ENCODE measurements at places on chromosomes 6 and 20. TPM values are rescaled to one million over a fixed set of nuclear protein-coding genes. Genes with fewer than 3 reads are reported as not detected.

DNA sequence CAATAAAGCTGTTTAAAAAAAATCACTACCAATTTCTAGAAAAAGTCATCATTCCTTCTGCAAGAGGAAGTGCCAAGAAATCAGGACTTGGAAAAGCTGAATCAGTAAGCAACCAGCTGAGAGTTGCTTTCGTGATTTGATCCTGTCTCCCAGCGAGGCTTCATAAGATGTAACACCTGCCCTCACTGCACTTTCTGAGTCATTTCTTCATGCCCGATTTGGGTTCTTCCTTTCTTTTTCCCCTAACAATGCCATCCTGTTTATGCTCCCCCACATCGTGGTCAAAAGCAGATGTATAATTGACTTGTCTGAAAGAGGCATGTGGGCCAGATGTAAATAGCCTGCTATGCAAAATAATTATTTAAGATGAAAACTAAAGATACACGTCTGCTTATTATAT lies 52.1 kb downstream of the RIPOR2 start:
- DNase-seq = no peak

DNA sequence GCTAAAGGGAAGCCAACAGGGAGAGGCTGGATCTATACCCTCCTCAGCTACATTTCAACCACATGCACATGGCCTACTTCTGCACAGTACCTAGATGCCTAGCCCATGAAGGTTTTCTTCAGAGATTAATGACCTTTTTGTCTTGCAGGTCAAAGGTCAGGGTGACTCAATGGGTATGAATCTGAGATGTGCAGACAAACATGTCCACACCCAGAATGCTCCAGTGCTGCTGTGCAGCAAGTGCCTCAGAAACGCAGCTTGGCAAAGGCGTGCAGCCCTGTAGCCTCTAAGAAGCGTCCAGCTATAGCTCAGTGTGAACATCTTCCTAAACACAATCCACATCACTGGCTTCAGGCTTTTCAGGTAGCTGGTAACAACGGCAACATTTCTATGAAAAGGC lies 24.4 kb downstream of the MAP1LC3A start:
- no peak for DNase-seq

DNA sequence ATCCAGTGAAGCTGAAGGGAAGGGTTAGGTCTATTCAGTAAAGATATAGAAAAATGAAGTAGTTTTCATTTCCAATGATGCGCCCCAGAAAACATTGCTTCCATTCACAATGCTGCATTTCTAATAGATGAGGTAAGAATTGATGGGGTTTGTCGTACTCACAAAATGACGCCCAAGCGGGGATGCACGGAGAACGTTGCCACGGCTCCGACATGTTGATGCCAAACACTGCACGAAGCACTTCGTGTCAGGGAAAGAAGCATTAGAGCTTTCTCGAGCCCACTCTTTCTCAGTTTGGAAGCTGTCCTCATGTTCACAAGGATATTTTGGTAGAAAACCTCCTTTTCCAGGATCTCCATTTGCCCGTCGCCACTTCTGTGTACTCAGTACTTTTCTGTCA lies 21.6 kb upstream of the MAFB start:
- DNase-seq = no peak

DNA sequence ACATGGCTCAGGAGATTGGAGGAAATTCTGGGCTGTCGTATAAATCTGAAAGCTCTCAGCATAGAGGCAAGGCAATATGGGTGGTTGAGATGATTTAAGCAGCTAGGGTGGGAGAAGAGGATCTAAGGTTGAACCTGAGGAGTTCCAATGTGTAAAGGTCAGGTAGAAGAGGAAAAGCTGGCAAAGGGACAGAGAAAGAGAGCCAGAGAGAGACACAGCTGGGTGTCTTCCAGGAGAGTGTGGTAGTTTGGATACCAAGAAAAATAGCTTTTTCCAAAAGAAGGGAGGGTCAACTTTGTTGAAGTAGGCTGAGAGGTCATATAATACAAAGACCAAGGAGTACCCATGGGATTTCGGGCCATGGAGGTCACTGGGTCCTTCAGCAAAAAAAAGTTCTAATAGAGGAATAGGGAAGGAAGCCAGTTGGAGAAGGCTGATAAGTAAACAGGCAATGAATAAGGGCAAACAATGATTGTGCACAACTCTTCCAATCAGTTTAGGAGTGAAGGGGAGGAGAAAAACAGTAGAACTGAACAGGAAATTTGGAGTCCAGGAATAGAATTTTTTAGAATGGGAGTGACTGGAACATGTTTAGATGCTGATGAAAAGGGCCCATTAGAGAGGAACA lies 135.1 kb downstream of the QRSL1 start:
- DNase-seq = no peak

- no peak for DNase-seq
Measured at GRCh38 chr6:106470811-106471210, 110.3 kb downstream of the CRYBG1 start.

DEF6 gene
- total RNA-seq = 0.59 TPM

TUBB2B gene
- 22.7 TPM for total RNA-seq
